ENCODE measurements at places on chromosomes 13 and 19.

DNA sequence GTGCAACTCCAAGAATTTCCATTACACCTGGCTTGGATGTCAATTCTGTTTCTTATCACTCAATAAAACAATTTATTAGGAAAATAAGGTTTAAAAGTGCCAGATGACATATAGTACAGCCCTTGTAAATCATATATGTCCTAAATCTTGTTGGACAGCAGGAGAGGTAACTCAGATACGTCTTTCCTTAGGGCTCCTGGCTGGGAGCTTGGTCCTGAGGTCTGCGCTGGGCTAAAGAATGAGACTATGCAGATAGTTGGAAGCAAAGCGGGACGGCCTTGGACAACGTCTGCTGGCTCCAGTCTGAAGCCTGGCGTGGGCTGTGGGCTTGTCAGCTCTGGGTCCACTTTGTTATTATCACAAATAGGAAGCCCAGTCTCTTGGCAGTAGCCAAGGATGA is 377.0 kb downstream of the DLEU7 start:
- DNase-seq = no peak

DNA sequence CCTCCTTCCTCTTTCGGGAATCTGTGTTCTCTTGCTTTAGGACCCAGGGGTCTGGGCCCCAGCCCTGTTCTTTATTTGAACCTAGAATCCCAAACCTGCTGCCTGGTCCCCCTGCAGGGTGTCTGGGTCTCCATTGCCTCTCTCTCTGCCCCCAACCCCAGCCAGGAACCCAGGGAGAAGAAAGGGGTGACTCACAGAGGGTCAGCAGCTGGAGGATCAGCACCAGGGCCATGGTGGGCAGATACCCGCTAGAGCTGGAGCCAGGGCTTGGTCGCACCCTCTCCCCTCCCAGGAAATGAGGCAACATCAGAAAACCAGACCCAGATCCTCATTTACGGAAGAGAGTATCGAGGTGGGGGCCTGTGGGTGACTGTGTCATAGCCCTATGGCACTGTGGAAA is at the start of gene OSCAR:
TSS of gene OSCAR (minus strand) at position 243 of the 400 bp plus-strand sequence. CDS start at position 232, 11 bp downstream.
- DNase-seq = no peak

DNA sequence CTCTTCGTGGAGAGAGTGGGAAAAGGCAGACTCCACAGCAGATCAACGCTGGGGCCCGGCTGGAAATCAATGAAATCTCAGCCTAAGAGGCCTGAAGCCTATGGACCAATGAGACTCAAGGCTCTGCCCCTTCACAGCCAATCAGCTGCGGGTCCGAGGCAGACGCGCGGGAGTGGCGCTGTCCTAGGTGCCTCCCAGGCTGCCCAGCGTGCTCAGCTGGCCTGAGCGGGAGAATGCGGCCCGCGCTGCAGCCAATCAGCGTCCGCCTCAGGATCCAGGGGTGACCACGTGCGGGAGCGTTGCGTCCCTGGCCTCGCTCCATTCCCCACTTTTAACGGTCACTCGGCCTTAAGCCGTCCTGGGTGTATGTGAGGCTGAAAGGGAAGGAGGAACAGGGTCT is at the start of gene ZBTB32:
TSS of gene ZBTB32 (plus strand) at position 341 of the 400 bp plus-strand sequence. CDS start 10,069 bp downstream, outside the sequence.
- DNase-seq = no peak

DNA sequence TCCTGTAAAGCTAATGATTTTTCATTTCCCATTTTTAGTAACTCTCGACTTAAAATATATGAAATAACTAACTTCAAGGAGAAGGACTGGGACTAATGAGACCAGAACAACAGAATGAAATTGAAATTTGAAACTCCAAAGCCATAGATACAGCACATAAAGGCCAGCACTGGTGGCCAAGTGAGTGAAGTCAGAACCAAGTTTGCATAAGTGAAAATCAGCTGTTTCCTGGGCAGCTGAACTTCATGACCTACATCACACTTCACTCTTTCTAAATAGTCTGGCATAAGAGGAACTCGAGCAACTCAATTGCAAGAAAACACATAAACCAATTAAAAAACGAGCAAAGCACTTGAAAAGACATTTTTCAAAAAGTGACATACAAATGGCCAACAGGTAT is 84.5 kb downstream of the DCLK1 start:
- no peak for DNase-seq

- DNase-seq = no peak
Measured at GRCh38 chr13:100108913-100109507, 20.1 kb downstream of the PCCA start.

DNA sequence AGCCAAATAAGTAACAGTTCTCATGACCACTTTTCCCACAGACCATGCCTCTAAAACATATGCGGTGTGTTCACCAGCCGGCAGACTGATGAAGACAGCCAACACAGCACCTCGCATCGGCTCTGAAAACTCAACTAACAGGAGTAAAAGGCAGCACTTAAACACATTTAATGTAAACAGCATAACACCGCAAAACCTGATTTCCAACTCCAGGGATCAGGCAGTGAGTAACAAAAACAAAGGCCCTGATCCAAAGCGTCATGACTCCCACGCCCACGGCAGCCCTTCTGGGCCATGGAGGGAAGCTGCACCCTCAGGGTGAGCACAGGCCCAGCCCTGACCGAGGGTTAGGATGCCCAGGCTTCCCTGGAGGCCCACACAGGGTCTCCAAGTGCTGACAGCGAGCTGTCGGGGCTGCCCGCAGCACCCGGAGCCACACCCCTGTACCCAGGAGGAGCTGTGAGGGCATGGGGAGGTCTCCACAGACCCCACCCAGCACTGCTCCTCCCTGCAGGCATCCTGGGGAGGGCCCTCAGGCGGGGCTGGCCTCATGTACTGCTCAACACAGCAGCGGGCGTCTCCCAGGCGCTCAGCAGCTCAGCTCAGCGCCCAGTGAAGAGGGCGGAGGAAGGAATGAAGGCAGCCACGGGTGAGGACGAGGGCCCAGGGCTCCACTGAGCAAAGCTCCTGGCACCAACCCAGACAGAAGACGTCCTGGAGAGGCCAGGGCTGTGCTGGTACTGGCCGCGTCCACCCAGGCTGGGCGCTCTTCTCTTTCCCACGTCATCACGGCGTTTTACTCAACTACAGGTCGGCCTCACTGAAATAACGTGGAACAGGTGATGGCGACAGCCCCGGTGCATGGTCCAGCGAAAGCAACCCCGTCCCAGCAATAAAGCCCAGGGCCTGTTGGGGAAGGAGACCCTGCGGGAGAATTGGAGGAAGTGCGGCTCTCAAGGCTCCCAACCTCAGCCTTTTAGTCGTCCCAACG is 53.7 kb downstream of the RASA3 start:
- no peak for DNase-seq

- peak; percentile 98 for DNase-seq
Measured at GRCh38 chr19:58097781-58098681, at the start of gene ZSCAN18. ZSCAN18 (minus strand) TSS chr19:58098231; CDS start chr19:58090267, 7,964 bp downstream.
